Lung (tissue), 17 donors: ENCODE measurements at places on chromosomes 3 and 15. TPM values are rescaled to one million over a fixed set of nuclear protein-coding genes. Genes with fewer than 3 reads are reported as not detected.

GRCh38 chr3:550471-550870 lies 353.9 kb downstream of the CHL1 start:
- DNase-seq = no peak

Gene SI
- total RNA-seq = not detected

DNA sequence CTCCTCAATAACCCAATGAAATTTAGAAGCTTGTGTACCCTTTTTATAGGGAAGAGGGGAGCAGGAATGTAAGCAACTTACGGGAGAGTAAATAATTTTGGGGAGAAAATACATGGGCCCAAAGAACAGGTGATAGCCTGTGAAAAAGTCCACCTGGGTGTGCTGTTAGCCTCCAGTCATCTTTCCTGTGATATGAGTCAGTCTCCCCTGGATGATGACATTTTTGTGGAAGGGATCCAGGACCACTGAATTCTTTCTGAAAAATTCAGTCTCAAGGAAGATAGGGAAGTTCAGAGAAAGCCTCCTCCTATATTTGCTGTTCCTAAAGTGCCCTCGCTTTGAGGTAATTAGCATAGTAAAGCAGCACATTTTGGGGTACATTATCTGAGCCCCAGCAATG lies 149.8 kb downstream of the SQOR start:
- DNase-seq = no peak

DNA sequence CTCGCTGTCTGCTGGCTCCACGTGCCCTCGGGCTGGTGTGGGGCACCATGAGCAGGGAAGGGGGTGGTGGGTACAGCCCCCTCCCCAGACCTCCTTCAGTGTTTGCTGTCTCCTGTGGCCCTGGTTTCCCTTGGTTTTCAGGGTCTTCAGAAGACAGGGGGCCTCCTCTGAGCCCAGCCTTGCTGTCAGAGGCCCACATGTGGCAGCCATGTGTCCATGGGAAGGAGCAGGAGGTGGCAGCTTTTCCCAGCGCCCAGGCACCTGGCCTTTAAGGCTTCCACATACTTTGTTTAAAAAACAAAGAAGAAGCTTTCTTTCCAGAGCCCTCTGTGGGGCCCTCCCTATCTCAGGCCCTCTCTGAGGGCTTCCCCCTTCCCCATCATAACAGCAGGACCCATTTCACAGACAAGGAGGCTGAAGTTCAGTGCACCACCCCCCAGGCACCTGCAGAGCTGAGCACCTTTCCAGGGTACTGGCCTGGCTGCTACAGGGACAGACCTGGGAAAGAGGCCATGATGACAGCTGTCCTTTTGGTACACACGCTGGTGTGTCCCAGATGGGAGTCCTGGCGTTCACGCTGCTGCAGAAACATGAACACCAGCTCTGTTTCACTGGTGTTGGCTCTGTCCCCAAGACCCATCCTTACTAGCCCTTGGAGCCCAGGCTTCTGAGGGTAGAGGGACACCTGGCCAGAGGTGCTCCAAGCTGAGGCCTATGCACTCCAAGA lies 73.7 kb downstream of the DNAJB8 start:
- no peak for DNase-seq

DNA sequence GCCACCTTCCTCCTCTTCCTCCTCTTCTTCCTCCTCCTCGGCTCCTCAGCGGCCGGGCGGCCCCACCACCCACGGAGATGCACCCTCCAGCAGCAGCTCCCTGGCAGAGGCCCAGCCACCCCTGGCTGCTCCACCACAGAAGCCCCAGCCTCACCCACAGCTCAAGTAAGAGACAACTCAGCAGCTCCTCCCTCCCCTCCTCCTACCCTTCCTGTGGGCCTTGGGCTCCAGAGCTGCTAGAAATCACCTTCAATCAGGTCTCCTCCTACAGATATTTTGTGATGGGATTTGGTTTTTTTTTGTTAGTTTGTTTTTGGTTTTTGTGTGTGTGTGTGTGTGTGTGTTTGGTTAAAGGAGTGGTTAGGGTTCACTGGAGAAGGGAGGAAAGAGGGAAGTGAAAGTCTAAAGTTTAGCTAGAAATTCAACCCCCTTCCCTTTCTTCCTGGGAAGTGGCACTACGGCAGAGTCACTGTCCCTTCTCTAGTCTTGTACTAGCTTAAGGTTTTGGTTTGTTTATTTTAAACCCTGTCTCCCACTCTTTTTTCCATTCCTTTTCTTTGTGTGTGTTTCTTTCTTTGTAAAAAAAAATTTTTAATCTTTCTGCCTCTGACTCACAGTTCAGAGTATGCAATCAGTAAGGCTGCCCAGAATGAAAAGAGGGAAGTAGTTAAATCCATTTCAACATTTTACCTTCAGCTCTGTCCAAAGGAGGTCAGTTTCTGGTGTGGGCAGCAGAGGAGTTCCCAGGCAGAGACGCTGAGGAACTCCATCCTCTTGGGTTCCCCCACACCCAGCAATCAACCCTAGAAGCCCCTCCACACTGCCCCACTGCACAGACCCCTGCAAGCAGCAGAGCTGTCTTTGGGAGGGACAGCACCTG lies 29.0 kb upstream of the TIMP4 start:
- DNase-seq = no peak

DNA sequence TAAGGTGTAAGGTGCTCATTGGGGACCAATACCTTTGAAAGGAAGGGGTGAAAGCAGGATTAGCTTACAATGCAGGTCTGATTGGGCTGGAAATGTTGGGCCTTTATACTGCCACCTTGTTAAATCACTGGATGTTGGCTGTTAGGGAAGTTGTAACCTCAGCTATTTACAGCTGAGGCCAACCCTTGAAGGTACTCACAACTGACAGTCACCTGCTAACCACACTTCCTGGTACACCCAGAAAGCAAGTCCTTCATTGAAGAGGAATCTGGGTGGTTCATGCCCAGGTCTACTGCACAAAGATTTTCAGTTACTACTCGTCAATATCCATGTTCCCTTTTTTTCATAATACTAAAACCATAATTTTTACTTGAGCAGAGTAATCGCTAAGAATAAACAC lies 65.4 kb upstream of the CLDN18 start:
- no peak for DNase-seq

Gene COLQ
- 5.1 TPM for total RNA-seq
